ENCODE measurements at places on chromosomes 3 and 15.

DNA sequence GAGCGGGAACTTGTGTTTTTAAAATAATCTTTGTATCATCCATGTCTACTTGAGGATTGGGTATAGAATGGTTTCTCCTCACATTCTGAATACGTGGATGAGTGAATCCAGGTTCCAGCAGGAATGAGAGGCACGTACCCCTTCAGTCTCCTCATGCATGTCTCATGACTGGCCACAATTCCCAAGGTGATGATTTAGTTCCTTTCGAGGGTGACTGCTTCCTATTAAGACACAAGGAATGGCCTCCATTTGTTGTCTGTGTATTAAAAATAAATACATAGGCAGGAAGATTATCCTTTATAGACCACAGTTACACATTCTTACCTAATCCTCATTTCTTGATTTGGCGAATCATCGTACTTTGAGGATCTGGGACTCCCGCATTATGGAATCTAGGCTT, 217.0 kb upstream of the LRIG1 start:
- no peaks in the 10 kb centered on the region for H3K27me3 ChIP-seq
- H3K36me3 ChIP-seq: no peaks in the 10 kb centered on the region
- no peaks in the 10 kb centered on the region for H3K4me1 ChIP-seq

DNA sequence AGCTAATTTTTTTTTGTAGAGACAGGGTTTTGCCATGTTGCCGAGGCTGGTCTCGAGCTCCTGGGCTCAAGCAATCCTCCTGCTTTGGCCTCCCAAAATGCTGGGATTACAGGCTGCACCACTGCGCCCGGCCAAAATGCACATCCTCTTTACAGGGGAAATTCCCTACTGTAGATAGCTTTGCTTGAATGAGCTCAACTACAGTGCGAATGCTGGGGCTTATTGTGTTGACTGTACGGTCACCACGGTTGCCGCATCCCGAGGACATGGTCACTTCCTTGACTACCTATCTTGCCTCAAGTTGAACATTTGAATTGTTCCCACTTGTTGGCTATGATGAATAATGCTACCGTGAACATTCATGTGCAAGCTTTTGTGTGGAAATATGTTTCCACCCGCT, 5.3 kb upstream of the MTFMT start:
- peaks cover 8% of the 10 kb centered on the region for H3K4me1 ChIP-seq
- no peak overlapping the region for H3K27ac ChIP-seq
- no peak overlapping the region for H3K4me3 ChIP-seq
- H3K36me3 ChIP-seq: no peaks in the 10 kb centered on the region
- no peaks in the 10 kb centered on the region for H3K27me3 ChIP-seq
- no peak for DNase-seq

DNA sequence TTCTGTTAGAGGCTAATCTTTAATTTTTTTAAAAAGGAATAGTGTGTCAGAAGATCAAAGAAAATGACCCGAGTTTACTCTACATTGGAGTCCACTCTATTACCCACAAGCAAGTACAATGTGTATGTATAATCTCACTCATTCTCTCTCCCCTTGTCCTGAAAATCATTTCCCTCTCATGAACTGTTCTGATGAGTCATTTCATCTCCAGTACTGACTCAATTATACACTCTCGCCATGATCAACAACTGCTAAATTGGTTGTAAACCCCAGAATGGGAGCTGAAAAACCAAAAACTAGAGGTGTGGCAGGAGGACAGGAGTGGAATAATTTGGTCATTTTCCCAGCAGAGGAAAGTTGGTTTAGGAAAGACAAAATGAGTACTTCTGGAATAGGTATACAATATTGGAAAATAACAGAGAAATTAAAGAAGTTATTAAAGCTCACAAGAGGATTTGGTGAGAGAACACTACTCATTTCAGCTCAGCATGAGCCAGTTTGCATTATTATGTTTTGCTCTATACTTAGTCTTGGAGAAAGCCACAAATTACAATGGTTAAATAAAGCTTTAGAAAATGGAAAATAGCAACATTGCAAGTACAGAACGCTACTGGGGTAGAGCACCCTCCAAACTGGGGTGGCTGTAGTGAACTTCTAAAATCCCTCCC, 144.3 kb upstream of the PFN2 start:
- H3K4me3 ChIP-seq: no peak overlapping the region
- H3K36me3 ChIP-seq: no peaks in the 10 kb centered on the region
- DNase-seq: no peak
- H3K27me3 ChIP-seq: peaks cover 5% of the 10 kb centered on the region

GRCh38 chr3:73061416-73061815, at the start of gene EBLN2:
TSS of gene EBLN2 (plus strand) at chr3:73061659. CDS start at chr3:73062082, 423 bp downstream.
- H3K36me3 ChIP-seq: peaks cover 47% of the 10 kb centered on the region
- no peak within 1 kb of the TSS for H3K4me3 ChIP-seq
- H3K27ac ChIP-seq: no peak within 1 kb of the TSS
- DNase-seq: no peak
- no peaks in the 10 kb centered on the region for H3K27me3 ChIP-seq
- no peaks in the 10 kb centered on the region for H3K4me1 ChIP-seq

GRCh38 chr15:73361337-73361736, 7.4 kb downstream of the HCN4 start:
- no peak overlapping the region for H3K27ac ChIP-seq
- no peaks in the 10 kb centered on the region for H3K27me3 ChIP-seq
- no peaks in the 10 kb centered on the region for H3K36me3 ChIP-seq
- H3K4me1 ChIP-seq: no peaks in the 10 kb centered on the region
- no peak for DNase-seq

DNA sequence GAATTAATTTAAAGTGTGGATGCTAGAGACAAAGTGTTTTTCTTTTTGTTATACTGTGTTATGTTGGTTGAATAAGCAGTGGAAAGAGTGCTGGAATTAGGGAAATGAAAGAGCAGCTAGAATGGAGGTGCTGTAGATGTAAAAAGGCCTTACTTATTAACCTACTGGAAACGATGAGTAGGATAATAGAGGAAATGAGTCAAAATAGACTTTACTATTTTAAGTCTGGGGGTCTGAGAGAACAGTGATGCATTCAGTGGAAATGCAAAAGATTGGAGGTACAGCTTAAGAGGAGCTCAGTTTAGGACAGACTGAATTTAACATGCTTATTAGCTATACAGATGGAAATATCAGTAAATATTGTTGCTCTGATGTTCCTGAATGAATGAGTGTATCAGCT, 674.0 kb downstream of the OTOL1 start:
- no peaks in the 10 kb centered on the region for H3K4me1 ChIP-seq
- H3K4me3 ChIP-seq: no peak overlapping the region
- H3K27ac ChIP-seq: no peak overlapping the region

DNA sequence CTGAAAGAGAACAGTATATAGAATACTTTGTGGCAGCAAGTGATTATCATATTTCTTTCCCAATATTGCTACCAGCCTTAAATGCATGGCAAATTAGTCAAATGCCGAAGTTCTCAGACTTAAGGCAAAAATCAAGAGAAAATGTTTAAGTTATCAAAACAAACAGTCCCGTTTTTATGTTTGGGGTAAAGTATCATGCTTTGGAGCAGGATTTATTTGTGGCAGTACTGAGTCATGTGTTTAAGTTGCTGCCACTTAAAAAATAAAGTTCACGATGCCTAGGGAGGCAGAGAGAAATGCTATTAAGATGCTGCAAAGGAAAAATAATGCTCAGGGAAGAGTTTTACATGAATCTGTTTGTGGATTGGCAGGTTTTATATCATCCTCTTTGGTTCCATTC, 417.4 kb upstream of the MDFIC2 start:
- no peak overlapping the region for H3K4me3 ChIP-seq
- no peaks in the 10 kb centered on the region for H3K4me1 ChIP-seq
- H3K36me3 ChIP-seq: no peaks in the 10 kb centered on the region
- H3K27ac ChIP-seq: no peak overlapping the region
- DNase-seq: no peak

- H3K27me3 ChIP-seq: no peaks in the 10 kb centered on the region
- H3K36me3 ChIP-seq: no peaks in the 10 kb centered on the region
- H3K27ac ChIP-seq: no peak overlapping the region
- no peak overlapping the region for H3K4me3 ChIP-seq
These were observed 530.5 kb downstream of the FHIT start for GRCh38 chr3:60720736-60721135.

- H3K4me1 ChIP-seq: no peaks in the 10 kb centered on the region
- no peak overlapping the region for H3K27ac ChIP-seq
- no peak for DNase-seq
- no peaks in the 10 kb centered on the region for H3K27me3 ChIP-seq
- no peak overlapping the region for H3K4me3 ChIP-seq
These were observed 158.6 kb downstream of the RAP2B start for GRCh38 chr3:153320585-153321128.

DNA sequence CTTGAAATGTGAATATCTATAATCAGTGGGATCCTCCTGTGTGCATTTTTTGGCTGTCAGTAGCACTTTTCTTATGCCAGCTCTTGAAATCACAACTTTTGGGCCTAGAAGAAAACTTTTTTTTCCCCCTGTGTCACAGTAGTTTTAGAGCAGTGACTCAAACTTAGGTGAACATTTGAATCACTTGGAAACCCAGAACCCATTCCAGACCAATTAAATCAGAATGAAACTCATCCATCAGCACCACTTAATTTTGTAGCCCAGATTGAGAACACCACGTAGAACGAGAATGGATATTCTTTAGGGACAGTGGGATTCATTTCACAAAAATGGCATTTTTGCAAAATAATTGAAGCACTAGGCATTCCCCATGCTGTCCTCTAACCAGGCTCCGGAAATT, 224.8 kb upstream of the NANOGP8 start:
- H3K27ac ChIP-seq: no peak overlapping the region
- H3K36me3 ChIP-seq: no peaks in the 10 kb centered on the region
- H3K4me3 ChIP-seq: no peak overlapping the region
- DNase-seq: no peak
- no peaks in the 10 kb centered on the region for H3K4me1 ChIP-seq

DNA sequence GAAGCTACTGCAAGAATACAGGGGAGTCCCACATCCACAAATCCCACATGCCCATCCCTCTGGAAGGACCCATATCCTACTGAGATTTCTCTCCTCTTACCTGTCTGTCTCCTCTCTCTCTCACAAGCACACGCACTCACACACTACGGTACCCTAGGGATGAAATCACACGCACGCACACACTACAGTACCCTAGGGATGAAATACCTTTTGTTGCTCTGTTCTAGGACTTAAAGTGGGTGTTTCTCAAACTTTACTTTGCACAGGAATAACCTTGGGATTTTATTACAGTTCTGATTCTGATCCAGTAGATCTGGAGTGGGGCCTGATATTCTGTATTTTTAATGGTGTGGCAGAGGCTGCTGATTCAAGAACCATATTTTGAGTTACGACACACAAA, 622.2 kb upstream of the ZNF385D start:
- no peaks in the 10 kb centered on the region for H3K36me3 ChIP-seq
- no peak for DNase-seq
- no peak overlapping the region for H3K27ac ChIP-seq
- no peak overlapping the region for H3K4me3 ChIP-seq
- no peaks in the 10 kb centered on the region for H3K4me1 ChIP-seq
- H3K27me3 ChIP-seq: peaks cover 6% of the 10 kb centered on the region

GRCh38 chr3:9809239-9809614, 835 bp upstream of the TTLL3 start:
- H3K27ac ChIP-seq: peak overlapping the region; percentile 84
- no peaks in the 10 kb centered on the region for H3K27me3 ChIP-seq
- H3K4me3 ChIP-seq: peak overlapping the region; percentile 69
- no peaks in the 10 kb centered on the region for H3K36me3 ChIP-seq

Data from B cell (primary cell).